Activated CD4-positive, alpha-beta memory T cell treated with anti-CD3 and anti-CD28 coated beads for 36 hours (primary cell): ENCODE measurements at places on chromosomes 2 and 18. TPM values are rescaled to one million over a fixed set of nuclear protein-coding genes. Genes with fewer than 3 reads are reported as not detected.

PDCD1 gene
- total RNA-seq: 47.4 TPM

ITGA6 gene
- total RNA-seq: 8.2 TPM

NFATC1 gene
- 85.4 TPM for total RNA-seq

DHX57 gene
- 14.6 TPM for total RNA-seq

ZNF396 gene
- 1.6 TPM for total RNA-seq

LRRC30 gene
- total RNA-seq: not detected

HJURP gene
- total RNA-seq: 98.4 TPM

IL1R1 gene
- total RNA-seq: 20.3 TPM

SERPINB3 gene
- total RNA-seq: not detected

ARPC2 gene
- total RNA-seq: 564 TPM

FOXD4L1 gene
- 0.12 TPM for total RNA-seq

ELOA2 gene
- total RNA-seq: not detected

UBXN4 gene
- total RNA-seq: 107 TPM

SLC16A14 gene
- total RNA-seq: 1.2 TPM

CNGA3 gene
- not detected for total RNA-seq

AFF3 gene
- 0.22 TPM for total RNA-seq

SERPINB12 gene
- not detected for total RNA-seq

GBX2 gene
- total RNA-seq: not detected

GKN1 gene
- total RNA-seq: not detected

TGFA gene
- 0.58 TPM for total RNA-seq

CAPN14 gene
- total RNA-seq: 0.39 TPM

SIX2 gene
- not detected for total RNA-seq

ABCG5 gene
- total RNA-seq: not detected

RESP18 gene
- total RNA-seq: not detected

STAT4 gene
- total RNA-seq: 52.6 TPM

IL1F10 gene
- not detected for total RNA-seq

GPD2 gene
- total RNA-seq: 28.6 TPM

PPP4R3B gene
- 65.1 TPM for total RNA-seq

SEH1L gene
- 90.3 TPM for total RNA-seq

EVX2 gene
- not detected for total RNA-seq

TMEM169 gene
- 2.0 TPM for total RNA-seq

LRRTM1 gene
- not detected for total RNA-seq

SPR gene
- total RNA-seq: 8.5 TPM

ITGA4 gene
- total RNA-seq: 51.2 TPM

DNER gene
- total RNA-seq: not detected

HNRNPLL gene
- total RNA-seq: 108 TPM

PROKR1 gene
- total RNA-seq: not detected

FRZB gene
- total RNA-seq: not detected

MYL1 gene
- total RNA-seq: not detected

LMAN1 gene
- 158 TPM for total RNA-seq

MRO gene
- not detected for total RNA-seq

TLX2 gene
- 0.94 TPM for total RNA-seq

CREG2 gene
- not detected for total RNA-seq

FMNL2 gene
- 2.2 TPM for total RNA-seq

EPAS1 gene
- total RNA-seq: 54.6 TPM

LGALSL gene
- total RNA-seq: 1.3 TPM

ZNG1B gene
- total RNA-seq: 35.3 TPM

TCF23 gene
- total RNA-seq: not detected

ZSWIM2 gene
- total RNA-seq: not detected

MC2R gene
- not detected for total RNA-seq

COPS9 gene
- 85.2 TPM for total RNA-seq

PTGR3 gene
- total RNA-seq: 30.2 TPM

CRYBA2 gene
- total RNA-seq: not detected
